ENCODE measurements at places on chromosomes 11 and 22.
A peak's percentile ranks its signal among the peaks of the same experiment; 100 is the strongest.

GRCh38 chr11:62150887-62151736, 27.3 kb downstream of the INCENP start:
- no peak for DNase-seq

DNA sequence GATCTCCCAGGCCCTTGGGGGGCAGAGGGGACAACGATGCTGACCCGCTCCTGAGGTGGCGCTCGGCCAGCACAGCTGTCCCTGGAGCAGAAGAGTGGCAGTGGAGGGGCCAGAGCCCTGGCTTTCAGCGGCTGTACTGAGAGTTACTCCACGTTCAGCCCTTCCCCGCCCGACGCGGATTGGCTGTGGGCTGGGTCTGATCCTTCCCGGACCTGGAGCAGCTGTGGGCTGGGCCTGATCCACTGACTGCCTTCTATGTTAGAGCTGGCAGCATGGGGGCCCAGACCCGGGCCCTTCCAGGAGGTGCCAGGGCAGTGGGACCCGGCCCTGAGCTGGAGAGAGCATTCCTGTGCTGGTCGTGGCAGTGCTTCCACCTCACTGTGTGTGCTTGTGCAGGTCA, 27.8 kb downstream of the YWHAH start:
- DNase-seq: no peak

- no peak for DNase-seq
Observed at GRCh38 chr11:110798201-110798900, 86.1 kb upstream of the ARHGAP20 start.

GRCh38 chr11:73632996-73633395, 13.4 kb upstream of the PLEKHB1 start:
- DNase-seq: no peak

DNA sequence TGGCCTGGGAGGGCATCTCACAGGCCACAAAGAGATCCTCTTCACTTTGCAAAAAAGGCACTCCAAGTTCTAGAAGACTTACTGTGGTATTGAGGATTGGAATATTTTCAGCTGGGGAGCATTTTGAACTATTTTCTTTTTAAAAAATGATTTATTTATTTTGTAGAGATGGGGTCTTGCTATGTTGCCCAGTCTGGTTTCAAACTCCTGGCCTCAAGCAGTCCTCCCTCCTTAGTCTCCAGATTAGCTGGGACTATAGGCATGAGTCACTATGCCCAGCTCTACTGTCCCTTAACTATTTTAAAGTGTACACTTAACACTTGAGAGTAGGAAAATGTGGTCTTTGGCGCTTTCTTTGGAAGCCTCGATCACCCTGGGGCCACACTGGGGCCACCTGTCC, 24.9 kb upstream of the DGCR8 start:
- no peak for DNase-seq

- DNase-seq: no peak
Observed at GRCh38 chr11:503179-503981, 3.7 kb downstream of the RNH1 start.

GRCh38 chr22:27820896-27821866, 19.6 kb upstream of the MN1 start:
- no peak for DNase-seq

GRCh38 chr11:63985812-63986155, 454 bp upstream of the OTUB1 start:
- DNase-seq: no peak

- peak; percentile 65 for DNase-seq
Observed at GRCh38 chr11:63767565-63768236, 874 bp downstream of the ZFTA start.

DNA sequence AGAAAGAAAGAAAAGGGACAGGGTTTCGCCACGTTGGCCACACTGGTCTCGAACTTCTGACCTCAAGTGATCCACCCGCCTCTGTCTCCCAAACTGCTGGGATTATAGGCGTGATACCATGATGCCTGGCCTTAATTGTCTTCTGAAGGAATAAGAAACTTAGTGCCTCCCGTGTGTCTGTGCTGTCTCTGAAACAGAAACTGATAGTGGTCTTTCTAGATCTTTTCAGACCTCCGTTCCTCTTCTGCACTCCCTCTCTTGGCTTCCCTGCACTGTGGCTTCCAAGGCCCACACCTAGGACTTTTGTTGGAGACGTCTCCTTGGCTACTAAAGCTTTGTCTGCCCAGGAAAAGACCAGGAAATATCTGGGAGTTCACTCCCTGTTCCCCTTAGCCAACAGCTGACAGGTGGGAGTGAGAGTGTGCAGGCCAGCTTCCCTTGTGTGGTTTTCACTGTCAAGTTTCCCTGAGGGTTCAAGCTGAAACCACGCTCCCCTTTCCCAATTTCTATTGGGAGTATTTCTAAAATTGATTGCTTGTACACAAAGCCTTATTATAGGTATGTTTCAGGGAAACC, 10.1 kb upstream of the HTR3B start:
- DNase-seq: no peak

GRCh38 chr22:34019190-34019845, 99.0 kb upstream of the LARGE1 start:
- no peak for DNase-seq

GRCh38 chr22:47794851-47795250, 1032.4 kb downstream of the TBC1D22A start:
- no peak for DNase-seq

- DNase-seq: no peak
Observed at GRCh38 chr22:16960884-16961249, 47.2 kb downstream of the GAB4 start.

DNA sequence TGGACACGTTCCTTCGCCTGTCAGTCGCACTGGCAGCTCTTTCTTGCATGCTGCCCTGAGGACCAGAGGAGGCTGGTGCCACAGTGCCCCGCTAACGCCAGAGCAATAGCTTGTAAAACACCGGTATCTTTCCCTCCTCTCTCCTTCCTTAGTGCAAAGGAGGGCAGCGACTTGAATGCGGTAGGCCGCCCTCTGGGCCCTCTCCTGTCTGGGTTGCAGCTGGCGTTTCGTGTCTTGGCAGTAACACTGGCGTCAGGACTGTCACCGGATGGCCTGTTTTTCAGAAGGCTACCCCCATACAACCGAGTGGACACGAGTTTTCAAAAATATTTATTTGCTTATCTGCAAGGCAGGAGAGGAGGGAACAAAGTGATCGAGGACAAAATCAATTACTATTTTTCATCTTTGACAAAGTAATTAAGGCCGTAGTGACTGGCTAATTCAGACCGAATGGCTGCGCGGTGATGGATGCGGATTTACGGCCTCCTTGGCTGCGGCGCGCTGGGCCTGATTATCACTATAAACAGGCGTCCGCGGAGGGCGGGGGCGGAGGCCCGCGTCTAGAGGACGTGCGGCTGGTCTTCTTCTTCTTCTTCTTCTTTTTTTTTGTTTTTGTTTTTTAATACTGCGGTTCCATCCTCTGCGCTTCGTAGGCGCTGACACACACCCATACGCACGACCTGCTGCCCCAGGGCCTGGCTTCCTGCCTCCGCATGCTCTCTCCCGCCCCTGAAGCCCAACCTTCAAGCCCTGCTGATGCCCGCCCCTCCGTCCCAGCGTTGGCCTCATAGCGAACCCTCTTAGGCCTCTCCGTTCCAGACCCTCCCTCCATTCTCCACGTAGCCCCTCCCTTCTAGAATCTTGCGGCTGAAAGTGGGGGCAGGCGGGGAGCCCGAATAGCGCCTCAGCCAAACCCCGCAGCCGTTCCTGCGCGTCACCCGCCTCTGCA, 2.9 kb upstream of the SLC6A5 start:
- DNase-seq: no peak

DNA sequence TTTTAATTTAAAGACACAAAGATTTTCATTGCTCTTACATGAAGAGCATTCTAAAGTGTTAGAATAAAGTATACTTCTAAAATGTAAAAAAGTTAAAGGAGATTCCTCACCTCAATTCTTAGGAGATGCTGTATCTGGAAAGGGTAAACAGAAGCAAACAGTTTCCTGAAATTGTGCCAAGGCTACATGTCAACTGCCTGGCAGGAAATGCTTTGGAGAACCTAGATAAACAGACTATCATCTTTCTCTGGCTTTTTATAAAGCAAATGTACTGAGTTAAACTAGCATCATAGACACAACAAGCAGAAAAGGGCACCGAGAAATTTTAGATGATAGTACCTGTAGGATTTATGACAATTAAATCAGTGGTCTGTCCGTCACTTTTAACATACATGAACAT, 24.7 kb upstream of the AKIP1 start:
- no peak for DNase-seq

DNA sequence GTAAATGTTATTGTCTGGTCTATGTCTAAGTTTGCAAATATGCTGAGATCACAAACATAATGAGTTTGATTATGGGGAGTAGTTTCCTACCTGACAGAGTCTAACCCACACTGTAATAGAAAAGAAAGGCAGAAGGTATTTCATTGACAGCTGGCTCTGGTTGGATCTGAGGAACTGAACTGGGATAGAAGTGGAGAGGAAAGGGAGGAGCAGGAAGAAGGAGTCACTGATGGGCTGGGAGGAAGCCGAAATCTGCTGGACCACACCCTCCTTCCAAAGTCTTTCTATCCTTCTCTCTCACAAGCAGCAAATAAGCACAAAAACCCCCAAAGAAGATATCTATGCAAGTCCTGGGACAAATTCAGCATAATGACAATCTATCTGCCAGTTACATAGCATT, 11.7 kb downstream of the BLID start:
- DNase-seq: no peak

DNA sequence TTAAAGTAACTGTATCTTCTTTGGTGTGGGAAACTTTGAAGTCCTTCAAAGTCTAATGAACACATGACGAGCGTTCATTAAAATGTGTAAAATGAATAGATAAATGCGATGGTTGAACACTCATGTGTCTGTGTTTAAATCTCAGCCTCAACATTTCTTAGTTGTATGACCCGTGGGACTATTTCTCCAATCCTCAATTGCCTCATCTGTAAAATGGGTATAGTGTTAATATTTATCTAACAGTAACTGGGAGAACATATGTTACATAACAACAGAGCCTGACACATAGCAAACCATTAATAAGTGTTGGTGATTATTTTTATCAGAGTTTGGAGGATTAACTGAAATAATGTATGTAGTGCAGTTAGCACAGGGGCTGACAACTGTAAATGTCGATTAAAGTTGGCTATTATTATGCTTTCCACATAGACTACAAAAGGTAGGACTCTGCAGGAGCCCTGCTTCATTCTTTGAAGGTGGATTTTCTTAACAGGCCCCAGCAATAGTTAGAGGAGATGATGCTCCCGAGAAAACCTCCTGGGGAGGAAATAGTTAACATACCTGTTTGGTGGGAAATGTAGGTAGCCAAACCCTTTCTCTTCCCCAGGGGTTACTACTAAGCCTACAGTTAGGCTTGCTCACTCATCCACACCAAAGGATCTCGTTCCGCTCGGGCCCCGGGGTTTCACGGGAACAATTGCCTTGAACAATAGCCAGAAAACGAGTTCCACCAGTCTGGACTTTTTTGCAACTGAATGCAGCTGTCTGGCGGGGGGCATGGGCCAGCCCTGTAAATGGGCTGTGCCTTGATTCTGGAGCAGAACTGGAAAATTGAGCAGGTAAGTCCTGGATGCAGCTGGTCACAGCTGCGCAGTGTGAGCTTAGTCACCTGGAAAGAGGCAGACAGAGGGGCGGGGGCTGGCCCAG, 133.4 kb downstream of the DBX1 start:
- peak; percentile 85 for DNase-seq

DNA sequence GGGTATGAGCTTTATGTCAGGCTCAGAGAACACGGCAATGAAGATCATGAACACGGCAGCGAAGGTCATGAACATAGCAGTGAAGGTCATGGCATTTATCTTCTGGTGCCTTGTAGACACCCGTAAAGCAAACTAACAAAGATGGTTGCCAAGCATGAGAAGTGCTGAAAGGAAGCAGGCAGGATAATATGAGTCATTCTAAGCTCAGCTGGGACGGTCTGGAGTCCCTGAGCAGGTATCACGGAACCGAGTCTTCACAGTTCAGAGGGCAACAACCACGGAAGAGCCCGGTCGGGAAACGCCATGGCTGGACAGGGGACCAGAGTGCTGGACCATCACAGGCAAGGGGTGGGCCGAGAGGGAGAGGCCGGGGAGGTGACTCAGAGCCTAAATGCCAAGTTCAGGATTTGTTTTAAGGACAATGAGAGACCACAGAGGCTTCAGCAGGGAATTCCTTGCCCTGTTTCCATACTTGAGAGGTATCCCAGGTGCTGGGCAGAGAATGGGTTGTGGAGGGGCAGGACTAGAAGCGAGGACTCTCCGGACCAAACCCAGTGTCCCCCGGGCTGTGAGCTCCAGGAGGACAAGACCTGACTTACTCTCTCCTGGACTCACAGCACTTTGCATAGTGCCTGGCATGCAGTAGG, 13.1 kb upstream of the MS4A10 start:
- DNase-seq: no peak

- DNase-seq: no peak
Observed at GRCh38 chr11:72140661-72141060, 5.1 kb downstream of the FOLR3 start.
